Stimulated activated CD8-positive, alpha-beta memory T cell treated with anti-CD3 and anti-CD28 coated beads, Interleukin-7, amount 100 ng/mL, for 1 hour (primary cell): ENCODE measurements at places on chromosomes 2 and 18.

DNA sequence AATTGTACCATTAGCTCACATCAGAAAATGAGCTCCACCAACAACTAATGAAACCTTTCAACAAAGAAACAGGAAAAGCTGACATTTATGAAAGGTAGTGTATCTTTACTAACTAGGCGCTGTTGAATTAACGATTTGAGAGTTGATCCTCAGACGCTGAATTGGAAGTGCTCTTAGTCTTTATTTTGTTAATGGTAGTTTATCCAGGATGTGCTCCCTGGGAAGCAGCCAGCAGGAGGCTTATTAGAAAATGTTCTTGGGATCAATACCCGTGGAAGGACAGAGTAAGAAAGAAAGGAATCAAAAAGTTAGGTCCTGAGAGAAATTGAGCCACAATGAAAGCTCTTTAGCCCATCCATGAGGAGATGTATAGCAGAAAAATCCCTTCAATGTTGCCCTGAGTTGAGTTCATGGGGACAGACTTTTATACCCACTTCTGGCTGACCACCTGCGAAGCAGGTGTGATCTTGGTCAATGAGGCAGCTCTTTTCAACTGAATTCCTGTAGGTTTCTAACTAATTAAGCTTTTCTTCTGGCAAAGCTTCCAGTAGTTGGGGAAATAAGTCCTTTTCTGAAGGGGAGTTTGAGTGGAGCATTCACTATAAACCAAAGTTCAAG is 492.6 kb upstream of the REG3G start:
- no peak for DNase-seq

DNA sequence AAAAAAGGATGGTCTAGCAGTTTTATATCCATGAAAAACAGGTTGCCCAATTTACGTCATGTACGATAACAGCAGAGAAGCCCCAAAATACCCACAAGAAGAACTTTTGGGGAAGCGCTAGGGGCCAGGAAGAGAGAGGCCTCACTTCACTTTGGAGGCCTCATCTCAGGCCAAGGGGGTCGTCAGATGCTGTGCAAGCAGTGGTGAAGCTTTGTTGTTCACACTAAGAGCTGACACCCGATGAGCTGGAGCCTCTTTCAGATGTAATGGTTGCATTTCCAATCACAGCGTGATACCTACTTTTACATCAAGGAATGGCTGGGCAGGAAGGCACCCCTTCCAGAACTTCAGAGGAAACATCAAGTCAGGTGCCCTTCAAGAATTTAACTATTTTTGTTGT is 242.3 kb upstream of the PXDN start:
- no peak for DNase-seq

GRCh38 chr2:2318949-2319348 is 12.1 kb downstream of the MYT1L start:
- DNase-seq, result no peak

GRCh38 chr2:232353096-232353495 is 25.5 kb upstream of the ALPP start:
- no peak for DNase-seq

DNA sequence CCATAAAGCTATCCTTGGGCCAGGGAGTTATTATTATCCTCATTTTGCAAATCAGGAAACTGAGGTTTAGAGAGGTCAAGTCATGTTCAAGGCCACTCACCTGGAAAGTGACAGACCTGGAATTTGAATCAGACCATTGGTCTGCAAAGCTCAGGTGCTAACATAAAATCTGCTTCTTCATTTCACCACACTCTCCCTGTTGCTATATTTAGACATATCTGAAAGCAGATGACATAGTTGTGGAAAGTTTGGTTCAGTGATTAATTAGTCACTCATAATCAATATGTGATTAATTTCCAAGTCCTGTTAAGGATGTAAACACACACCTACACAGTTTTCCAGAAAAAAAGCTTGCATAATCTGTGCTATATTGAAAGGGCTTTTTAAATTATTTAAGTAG is 57.4 kb downstream of the LINC00305 start:
- no peak for DNase-seq

GRCh38 chr2:150610670-150611279 is 123.3 kb upstream of the RND3 start:
- no peak for DNase-seq

DNA sequence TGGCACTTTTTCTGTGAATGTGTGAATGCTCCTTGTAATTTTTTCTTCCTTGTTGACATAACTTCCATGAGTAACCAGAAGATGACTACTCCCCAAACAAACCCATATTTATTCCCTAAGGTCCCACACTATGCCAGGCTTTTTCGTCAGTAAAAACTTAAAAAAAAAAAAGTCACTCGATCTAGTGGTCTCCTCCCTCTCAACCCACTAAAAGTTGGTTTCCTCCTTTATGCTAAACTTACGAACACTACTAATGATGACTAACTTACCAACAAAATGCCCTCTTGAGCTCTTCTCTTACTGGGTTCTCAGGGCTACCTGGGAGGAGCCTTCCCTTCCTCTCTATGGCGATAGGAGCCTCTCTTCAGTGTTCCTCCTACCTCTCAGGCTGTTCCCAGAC is 18.2 kb downstream of the ACVR1 start:
- no peak for DNase-seq

DNA sequence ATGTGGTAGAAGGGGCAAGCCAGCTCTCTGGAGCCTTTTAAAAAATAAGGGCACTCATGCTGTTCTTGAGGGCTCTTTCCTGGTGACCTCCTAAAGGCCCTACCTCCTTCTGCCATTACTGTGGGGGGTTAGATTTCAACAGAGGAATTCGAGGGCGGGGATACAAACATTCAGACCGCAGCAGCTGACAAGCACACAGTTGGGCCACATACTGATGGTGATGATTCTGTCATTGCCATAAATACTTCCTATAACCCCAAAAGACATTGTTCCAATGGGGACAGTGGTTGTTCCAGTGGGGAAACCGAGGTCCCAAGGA is 67.0 kb downstream of the TSHZ1 start:
- DNase-seq, result no peak

DNA sequence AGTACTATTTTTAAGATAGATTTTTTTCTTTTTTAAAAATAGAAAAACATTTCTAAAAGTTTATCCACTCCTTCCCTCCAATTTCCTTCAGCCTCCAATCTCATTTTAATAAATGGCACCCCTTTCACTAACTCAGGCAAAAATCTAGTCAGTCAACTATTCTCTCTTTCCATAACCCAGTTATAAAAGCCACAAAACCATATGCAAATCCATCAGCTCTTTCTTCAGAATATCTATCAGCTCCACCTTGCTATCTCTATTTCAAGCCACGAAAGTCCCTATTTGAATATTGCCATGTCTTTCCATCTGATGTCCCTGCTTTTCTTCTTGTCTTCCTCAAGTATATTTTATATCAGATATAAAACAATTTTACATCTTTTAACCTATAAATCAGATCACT is 397.1 kb downstream of the ERBB4 start:
- DNase-seq, result no peak

GRCh38 chr2:11997142-11997541 is 250.7 kb downstream of the LPIN1 start:
- DNase-seq, result no peak

GRCh38 chr18:23226930-23227725 is 91.8 kb downstream of the CABLES1 start:
- DNase-seq, result no peak

GRCh38 chr2:50535971-50536759 is 495.8 kb downstream of the NRXN1 start:
- DNase-seq, result no peak

GRCh38 chr2:75326645-75327044 is 127.3 kb upstream of the TACR1 start:
- no peak for DNase-seq

GRCh38 chr2:208620487-208620978 is 213.9 kb downstream of the PTH2R start:
- DNase-seq, result no peak

DNA sequence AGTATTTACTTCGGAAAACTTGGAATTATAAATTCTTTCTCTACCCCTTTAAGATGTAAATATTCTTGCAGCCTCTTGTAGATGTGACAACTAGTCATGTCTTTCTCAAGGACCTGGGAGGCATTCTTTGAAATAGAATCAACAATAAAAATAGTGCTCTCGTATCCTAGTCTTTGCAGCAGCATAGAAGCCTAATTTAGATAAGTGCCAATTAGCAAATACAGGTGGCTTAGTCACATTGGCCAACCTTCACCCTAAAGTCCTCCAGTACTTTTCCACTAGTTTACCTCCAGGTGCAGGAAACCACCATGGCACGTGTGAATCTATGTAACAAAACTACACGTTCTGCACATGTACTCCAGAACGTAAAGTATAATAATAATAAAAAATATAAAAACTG is 3.5 kb upstream of the ZSWIM2 start:
- DNase-seq, result no peak

GRCh38 chr2:152646775-152647174 is 70.5 kb downstream of the PRPF40A start:
- DNase-seq, result no peak

GRCh38 chr18:12088731-12089375 is 4.8 kb upstream of the ANKRD62 start:
- DNase-seq, result no peak

DNA sequence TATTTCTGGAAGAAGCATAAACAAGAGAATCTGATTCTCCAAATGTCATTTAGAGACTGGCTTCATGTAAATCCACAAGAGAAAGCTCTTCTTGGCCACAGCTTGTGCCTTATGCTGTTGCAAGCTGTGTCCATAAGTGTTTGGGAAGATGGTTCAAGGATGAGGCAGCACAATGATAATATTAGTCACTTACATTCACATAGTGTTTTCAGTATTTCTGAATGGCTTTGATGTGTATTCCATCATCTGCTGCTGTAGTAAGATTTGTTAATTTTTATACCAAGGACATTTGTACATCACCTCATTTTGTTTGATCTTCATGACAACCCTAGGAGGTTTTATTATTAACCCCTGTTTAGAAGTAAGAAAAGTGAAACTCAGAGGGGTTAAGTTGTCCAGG is 29.9 kb downstream of the CREG2 start:
- DNase-seq, result no peak

- DNase-seq, result no peak
Measured at GRCh38 chr2:202376460-202377206, 506 bp downstream of the BMPR2 start.
